ENCODE measurements at places on chromosomes 2 and 18.

- DNase-seq = no peak
Measured at GRCh38 chr2:235610696-235611257, 116.9 kb downstream of the AGAP1 start.

- no peak for DNase-seq
Measured at GRCh38 chr18:26403491-26403890, 144.9 kb downstream of the KCTD1 start.

DNA sequence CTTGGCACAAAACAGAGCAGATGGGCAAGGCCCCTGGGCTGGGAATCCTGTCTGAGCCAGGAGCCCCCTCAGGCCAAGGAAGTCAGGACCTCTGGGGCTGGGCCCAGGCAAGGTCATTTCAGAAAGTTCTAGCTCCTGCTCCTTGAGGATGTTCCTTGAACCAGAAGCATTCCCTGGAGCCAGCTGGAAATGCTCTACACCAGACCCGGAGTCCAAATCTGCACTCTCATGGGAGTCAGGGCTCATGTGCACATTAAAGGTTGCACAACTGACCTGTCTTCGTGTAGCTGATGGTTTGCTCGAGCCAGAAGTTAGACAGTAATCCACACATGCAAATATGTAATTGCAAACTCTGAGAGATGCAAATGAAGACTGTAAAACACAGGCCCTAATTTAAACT lies 18.0 kb downstream of the PARD6G start:
- DNase-seq = no peak

- no peak for DNase-seq
Measured at GRCh38 chr2:197209742-197210408, 100.7 kb downstream of the ANKRD44 start.

DNA sequence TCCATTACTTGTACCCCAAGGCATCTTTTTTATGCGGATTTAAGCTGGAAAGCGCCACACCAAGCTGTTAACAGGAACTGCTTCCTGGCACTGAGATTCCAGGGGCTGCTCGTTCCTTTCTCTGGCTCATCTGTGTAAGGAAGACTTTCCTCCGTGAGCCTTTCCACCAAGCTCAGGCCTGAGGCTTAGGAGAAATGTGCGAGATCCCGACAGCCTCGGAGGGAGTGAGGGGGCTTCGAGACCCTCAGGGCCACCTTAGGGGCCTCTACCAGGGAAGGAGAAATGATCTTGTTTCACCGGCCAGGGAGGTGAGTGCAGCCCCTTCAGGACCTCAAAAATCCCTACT lies 17.1 kb downstream of the B3GNT7 start:
- no peak for DNase-seq

Measured in A673 (cell line).